ENCODE measurements at places on chromosomes 12 and 14.

DNA sequence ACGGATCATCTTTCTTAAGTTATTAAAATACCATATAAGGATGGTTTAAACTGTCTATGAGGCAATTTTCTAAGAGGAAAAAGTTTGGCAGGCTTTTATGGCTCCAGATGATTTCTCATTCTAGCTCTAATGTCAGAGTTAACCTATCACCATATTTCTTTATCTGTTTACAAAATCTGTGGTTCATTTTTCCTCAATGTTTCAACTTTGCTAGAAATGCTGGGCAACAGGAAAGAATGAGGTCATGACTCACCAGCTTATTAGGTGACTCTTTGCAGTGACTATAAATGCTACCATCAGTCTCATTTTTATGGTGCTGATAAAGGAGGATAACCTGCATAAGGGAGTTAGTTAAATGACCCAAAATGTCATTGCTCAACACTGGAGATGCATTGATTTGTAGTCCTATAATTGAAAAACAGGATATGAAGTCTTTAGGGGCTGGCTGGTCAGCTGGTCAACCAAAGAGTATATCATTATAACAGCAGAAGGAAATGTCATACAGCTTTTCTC is 45.3 kb upstream of the RAP1B start:
- no peaks in the 10 kb centered on the region for H3K4me1 ChIP-seq
- no peak overlapping the region for H3K4me3 ChIP-seq
- no peaks in the 10 kb centered on the region for H3K36me3 ChIP-seq
- DNase-seq = no peak
- H3K27me3 ChIP-seq = no peaks in the 10 kb centered on the region

GRCh38 chr14:71240171-71240570 is 332.9 kb downstream of the PCNX1 start:
- no peak for DNase-seq
- H3K4me3 ChIP-seq = no peak overlapping the region
- H3K27ac ChIP-seq = no peak overlapping the region
- no peaks in the 10 kb centered on the region for H3K27me3 ChIP-seq

DNA sequence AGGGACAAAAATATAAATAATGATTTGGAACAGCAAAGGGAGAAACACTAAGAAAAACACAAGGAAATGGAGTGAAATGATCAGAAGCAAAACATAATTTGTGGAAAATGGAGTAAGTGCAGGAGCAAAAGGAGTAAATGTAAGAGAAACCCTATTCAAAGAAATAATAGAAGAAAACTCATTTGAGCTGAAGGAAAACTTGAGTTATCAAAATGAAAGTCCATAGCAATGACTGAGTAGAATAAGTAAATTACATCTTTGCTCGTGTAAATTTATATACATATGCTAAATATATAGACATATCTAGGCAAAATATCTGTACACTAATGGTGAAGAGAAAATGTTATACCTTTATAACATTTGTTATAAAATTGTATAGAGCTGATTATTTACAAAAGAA is 194.0 kb downstream of the FOXA1 start:
- no peaks in the 10 kb centered on the region for H3K4me1 ChIP-seq
- H3K27me3 ChIP-seq = no peaks in the 10 kb centered on the region
- H3K36me3 ChIP-seq = no peaks in the 10 kb centered on the region

- peaks cover 12% of the 10 kb centered on the region for H3K4me1 ChIP-seq
- H3K27me3 ChIP-seq = no peaks in the 10 kb centered on the region
- H3K36me3 ChIP-seq = no peaks in the 10 kb centered on the region
- DNase-seq = no peak
Observed at GRCh38 chr12:12612358-12612757, 682 bp downstream of the CREBL2 start.

- no peaks in the 10 kb centered on the region for H3K27me3 ChIP-seq
- H3K4me1 ChIP-seq = no peaks in the 10 kb centered on the region
- H3K4me3 ChIP-seq = no peak overlapping the region
- H3K27ac ChIP-seq = no peak overlapping the region
- no peaks in the 10 kb centered on the region for H3K36me3 ChIP-seq
- no peak for DNase-seq
Observed at GRCh38 chr12:7075518-7075917, 15.0 kb downstream of the C1S start.

- DNase-seq = no peak
- no peak overlapping the region for H3K27ac ChIP-seq
- no peaks in the 10 kb centered on the region for H3K27me3 ChIP-seq
Observed at GRCh38 chr14:68145539-68145938, 326.0 kb downstream of the RAD51B start.

Measured in naive thymus-derived CD4-positive, alpha-beta T cell (primary cell).